BE2C (cell line): ENCODE measurements at places on chromosomes 13 and 19.

- DNase-seq: no peak
Observed at GRCh38 chr13:111049791-111050538, 65.1 kb upstream of the ARHGEF7 start.

GRCh38 chr19:47436712-47437401 lies 17.5 kb upstream of the MEIS3 start:
- DNase-seq: peak; percentile 88

- DNase-seq: no peak
Observed at GRCh38 chr19:4823577-4823976, 7.9 kb downstream of the TICAM1 start.

GRCh38 chr13:80047406-80047805 lies 293.5 kb downstream of the SPRY2 start:
- DNase-seq: no peak

DNA sequence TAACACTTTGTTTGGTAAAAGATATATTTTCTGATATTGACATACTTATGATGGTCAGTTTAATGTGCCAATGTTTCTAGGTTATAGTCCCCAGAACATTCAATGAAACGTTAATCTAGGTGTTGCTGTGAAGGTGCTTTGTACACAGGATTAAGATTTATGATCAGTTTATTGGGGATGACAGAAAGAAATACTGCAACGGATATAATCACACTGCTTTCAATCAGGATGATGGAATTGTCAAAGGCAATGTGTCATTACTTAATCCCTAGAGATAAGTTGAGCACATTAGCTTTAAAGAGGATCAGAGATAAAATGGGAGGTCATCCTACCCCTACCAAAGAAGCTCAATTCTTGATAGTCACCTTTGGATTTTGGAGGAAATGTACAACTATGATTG lies 12.4 kb upstream of the SIGLEC12 start:
- DNase-seq: no peak

DNA sequence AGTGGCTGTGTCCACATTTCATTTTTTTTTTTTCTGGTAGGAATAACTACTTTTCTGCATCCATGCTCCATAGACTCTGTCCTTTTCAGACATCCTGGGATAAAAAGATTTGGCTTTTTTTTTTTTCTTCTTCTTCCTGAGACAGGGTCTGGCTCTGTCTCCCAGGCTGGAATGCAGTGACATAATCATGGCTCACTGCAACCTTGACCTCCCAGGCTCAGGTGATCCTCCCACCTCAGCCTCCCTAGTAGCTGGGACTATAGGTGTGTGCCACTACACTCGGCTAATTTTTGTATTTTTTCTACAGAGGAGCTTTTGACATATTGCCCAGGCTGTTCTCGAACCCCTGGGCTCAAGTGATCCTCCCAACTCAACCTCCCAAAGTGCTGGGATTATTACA lies 4.1 kb upstream of the ICAM3 start:
- DNase-seq: no peak

DNA sequence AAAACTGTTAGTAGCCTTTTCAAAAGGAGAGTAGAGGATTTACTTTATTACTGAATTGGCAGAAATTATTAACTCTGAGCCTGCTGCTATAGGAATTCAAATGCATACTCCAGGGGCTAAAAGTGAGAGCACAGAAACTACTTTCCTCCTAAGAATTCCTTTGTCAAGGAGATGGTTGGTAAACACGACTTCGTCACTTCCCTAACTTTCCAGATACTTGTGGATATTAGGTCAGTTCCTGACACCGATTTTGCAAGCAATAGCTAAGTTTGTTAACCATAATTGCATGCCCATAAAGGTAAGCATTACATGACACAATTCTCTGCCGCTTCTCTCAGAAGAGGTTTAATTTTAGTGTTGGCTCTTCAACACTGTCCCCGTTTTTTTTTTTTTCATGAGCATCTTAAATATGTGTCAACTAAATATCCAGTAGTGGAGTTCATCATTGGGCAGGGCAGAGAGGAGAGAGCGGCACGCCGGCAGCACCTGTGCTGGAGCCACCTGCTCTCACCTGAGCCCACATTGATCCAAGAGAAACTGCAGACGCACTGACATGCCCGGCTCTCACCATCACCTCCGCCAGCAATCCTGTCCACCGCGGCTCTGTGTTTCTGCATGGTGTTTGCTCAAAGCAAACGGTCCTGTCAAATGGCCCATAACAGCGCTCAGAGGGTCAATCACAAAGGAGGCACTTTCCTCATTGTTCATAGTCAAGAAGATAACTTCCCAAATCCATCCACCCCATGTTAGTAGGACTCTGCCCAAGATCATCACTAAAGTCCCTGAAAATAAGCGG lies 2.6 kb downstream of the MED26 start:
- DNase-seq: no peak

DNA sequence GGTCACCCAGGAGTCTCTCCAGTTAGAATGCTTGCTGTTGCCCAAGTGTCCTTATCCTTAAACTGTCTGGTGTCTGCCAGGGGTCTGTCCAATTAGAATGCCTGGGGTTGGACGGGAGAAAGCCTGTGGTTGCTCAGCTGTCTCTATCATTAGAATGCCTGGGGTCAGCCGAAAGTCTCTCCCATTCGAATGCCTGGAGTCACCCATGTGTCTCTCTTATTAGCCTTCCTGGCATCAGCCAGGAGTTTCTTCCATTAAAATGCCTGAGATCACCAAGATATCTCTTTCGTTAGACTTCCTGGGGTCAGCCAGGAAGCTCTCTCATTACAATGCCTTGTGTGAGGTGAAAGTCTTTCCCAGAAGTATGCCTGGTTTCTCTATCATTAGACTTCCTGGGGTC lies 1521.0 kb downstream of the UQCRFS1 start:
- no peak for DNase-seq

DNA sequence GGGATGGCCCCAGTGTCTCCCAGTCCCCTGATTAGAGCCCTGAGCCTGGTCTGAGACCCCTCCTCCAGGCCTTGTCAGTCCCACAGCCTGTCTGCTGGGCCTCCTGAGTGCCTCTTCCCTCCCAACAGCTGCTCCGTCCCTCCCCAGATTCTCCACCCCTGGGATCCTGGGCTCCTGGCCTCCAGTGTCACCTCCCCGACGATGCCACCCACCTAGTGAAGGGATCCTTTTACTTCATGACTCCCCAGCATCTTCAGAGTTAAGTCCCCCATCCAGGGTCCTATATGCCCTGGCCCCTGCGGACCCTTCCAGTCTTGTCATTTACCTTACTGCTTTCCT lies 4.4 kb upstream of the PRX start:
- no peak for DNase-seq

DNA sequence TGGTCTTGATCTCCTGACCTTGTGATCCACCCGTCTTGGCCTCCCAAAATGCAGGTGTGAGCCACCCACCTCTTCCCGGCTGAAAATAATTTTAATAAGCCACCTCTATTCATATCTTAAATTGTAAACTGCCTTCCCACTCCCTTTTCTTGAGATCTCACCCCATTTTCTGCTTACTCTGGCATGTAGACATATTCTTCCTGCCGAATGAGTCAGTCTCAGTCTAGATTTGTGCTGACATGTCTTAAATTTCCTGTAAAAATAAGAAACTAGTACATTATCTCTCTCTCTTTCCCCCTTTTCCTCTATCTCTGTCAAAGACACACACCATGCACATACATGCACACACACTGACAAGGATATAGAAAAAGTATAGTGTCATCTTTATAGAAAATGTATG lies 60.9 kb downstream of the THSD1 start:
- no peak for DNase-seq

- peak; percentile 27 for DNase-seq
Observed at GRCh38 chr19:51020988-51021651, 1.6 kb upstream of the KLK10 start.

- no peak for DNase-seq
Observed at GRCh38 chr13:60655256-60655655, 258.2 kb downstream of the TDRD3 start.

GRCh38 chr13:47109028-47109427 lies 212.2 kb upstream of the HTR2A start:
- DNase-seq: no peak

DNA sequence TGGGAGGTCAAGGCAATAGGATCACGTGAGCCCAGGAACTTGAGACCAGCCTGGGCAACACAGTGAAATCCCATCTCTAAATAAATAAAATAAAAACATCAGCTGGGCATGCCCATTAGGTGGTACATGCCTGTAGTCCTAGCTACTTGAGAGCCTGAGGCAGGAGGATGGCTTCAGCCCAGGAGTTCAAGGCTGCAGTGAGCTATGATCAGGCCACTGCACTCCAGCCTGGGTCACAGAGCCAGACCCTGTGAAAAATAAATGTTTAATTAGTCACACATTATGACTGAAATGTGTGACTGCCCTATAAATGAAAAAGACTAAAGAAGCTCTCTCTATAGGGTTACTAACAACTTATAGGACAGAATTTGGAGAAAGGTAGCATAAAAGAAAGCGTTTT lies 37.7 kb downstream of the USP12 start:
- DNase-seq: no peak

DNA sequence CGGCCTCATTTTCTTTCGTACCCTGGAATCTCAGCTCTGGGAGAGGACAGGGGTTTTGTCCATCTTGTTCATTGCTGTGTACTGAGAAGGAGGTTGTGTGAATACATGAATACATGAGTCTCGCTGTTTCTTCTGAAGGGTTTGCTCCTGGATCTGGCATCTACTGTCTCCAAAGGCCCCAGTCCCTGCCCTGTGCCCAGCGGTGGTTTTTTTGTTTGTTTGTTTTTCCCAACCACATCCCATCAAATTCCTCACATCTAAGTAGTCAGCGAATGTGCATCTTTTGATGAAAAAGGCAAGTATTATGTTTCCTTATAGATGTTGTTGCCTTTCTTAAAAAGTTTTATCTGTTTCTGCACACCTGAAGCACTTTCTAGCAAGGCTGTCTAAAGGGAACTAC lies 12.5 kb downstream of the DCAF15 start:
- no peak for DNase-seq

- no peak for DNase-seq
Observed at GRCh38 chr13:80823472-80823871, 482.5 kb upstream of the SPRY2 start.

DNA sequence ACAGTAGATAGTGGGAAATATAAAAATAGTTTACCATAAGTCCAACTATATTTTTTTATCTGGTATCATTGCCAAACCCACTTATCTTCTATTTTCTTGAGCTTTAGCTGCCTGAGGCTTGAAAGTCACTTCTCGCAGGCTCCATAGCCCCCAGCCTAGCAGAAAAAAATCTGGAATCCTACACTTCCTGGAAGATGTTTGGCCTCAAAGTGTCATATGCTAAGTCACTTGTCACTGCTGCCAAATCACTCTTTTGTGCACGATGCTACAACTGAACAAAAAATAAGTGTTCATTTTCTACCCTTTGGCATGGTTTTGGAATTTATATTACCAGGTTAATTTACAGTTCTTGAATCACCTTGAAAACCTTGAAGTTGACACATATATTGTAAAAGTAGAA lies 612.5 kb upstream of the ATXN8OS start:
- no peak for DNase-seq

- no peak for DNase-seq
Observed at GRCh38 chr13:49063011-49063410, 87.3 kb downstream of the FNDC3A start.

DNA sequence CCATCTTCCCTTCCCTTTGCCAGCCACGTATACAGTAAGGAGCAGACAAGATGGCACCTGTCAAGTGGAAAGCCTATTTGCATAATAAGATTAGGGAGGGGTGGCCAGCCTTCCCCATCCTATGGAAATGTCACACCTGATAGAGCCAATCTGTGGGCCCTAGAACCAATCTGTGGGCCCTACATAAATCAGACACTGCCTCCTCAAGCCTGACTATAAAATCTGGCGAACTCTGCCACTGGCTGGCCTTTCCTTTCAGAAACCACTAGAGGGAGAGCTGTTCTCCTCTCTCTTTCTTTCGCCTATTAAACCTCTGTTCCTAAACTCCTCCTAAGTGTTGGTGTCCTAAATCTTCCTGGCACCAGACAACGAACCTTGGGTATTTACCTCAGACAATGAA lies 231.5 kb upstream of the KLHL1 start:
- DNase-seq: peak; percentile 40
